ENCODE measurements at places on chromosomes 6 and 20. TPM values are rescaled to one million over a fixed set of nuclear protein-coding genes. Genes with fewer than 3 reads are reported as not detected.
A peak's percentile ranks its signal among the peaks of the same experiment; 100 is the strongest.

- no peaks in the 10 kb centered on the region for H3K4me1 ChIP-seq
- no peak for DNase-seq
- H3K27ac ChIP-seq: no peak overlapping the region
- H3K27me3 ChIP-seq: no peaks in the 10 kb centered on the region
These were observed 131.2 kb downstream of the PFDN4 start for GRCh38 chr20:54339093-54339492.

DNA sequence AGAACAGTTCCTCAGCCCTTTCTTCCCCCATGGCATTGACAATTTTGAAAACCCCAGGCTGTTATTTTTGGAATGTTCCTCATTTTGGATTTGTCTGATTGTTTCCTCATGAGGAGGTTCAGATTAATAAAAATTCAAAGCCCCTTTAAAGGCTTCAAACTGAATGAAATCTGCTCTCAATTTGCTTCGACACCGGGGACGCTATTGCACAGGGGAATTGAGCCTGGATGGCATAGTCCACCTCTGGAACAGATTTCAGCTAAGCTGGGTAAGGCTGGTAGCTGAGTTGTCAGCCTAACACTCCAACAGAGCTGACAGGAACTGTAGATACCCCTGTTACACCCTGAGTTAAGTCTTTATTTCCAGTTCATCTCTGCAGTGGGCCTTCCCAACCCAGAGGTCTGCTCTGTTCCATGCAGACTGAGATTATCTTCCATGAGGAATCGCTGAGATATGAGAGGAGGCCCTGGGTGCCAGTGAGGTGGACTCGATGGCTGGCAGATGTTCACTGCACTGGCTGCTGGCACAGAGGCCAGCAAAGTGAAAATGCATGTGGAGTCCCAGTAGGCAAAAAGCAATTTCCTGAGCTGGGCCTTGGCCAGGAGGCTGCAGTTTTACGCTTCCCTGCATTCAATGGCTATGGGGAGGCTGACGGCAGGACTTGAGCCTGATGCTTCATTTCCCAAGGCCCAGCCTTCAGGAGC lies 73.3 kb upstream of the PAX1 start:
- H3K27me3 ChIP-seq: peaks cover 17% of the 10 kb centered on the region
- no peak overlapping the region for H3K4me3 ChIP-seq
- H3K36me3 ChIP-seq: no peaks in the 10 kb centered on the region
- no peaks in the 10 kb centered on the region for H3K4me1 ChIP-seq
- no peak for DNase-seq

DNA sequence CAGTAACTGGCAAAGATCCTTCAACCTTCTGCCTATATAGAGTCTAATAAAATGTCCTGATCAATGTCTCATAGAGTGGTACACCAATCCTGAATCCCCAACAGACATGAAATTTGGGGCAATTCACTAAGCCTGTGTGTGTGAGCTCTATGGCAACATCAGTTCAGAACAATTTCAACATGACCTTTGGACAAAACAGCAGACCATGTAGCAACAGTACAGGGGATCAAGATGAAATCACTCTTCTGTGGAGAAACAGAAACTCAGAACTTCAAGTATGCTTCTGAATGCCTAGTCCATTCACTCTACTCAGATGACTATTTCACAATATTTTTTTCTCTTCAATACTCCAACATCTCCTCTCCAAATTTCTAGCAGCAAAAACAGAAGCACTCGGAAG lies 49.1 kb upstream of the OPRM1 start:
- no peak overlapping the region for H3K4me3 ChIP-seq
- H3K27me3 ChIP-seq: no peaks in the 10 kb centered on the region
- no peak overlapping the region for H3K27ac ChIP-seq
- no peaks in the 10 kb centered on the region for H3K4me1 ChIP-seq
- no peak for DNase-seq

GRCh38 chr20:3084986-3085360 lies 449 bp upstream of the AVP start:
- no peaks in the 10 kb centered on the region for H3K4me1 ChIP-seq
- no peak for DNase-seq
- H3K4me3 ChIP-seq: no peak overlapping the region
- H3K27ac ChIP-seq: no peak overlapping the region
- peaks cover 55% of the 10 kb centered on the region for H3K27me3 ChIP-seq

DNA sequence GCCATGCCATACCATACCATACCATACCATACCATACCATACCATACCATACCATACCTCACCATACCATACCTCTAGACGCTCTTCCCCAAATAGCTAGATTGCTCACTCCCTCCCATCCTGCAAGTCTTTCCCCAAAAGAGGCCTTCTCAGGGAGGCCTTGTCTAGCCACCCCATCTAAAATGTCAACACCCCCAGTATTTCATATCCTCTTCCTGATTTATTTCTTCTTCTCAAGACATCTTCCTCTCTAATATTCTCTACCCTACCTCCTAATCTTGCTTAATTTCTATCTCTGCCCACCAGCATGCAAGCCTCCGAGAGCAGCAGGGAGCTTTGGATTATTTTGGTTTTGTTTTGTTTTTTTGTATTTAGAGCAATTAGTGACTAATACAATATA lies 225.2 kb upstream of the RREB1 start:
- no peak overlapping the region for H3K4me3 ChIP-seq
- H3K4me1 ChIP-seq: no peaks in the 10 kb centered on the region
- H3K27ac ChIP-seq: no peak overlapping the region
- H3K36me3 ChIP-seq: no peaks in the 10 kb centered on the region

DNA sequence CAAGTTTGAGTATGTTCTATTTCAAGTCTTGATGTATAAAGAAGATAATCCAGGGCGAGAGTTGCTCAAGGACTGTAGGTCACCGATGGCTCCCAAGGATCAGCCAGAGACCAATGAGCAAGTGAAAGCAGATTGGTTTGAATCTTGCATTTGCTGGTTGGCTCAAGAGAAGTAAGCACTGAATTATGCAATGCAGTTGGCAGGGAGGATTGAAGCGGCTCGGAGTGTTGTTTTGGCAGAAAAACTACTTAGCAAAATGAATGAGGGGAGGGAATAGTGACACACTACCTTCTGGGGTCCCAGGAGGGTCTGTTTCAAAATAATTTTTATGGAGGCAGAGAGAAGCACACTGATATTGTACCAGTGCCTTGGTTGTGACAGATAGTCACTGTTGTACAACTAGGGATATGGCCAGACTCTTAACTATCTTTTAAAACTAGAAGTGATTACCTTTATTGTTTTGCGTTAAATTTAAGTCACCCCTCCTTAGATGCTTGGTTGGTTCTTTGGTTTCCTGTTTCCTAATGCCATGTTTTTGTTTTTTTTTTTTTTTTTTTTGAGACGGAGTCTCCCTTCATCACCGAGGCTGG lies 15.7 kb downstream of the SASH1 start:
- H3K4me3 ChIP-seq: no peak overlapping the region
- H3K27ac ChIP-seq: no peak overlapping the region
- H3K27me3 ChIP-seq: no peaks in the 10 kb centered on the region

GRCh38 chr20:48364055-48364454 lies 463.7 kb downstream of the PREX1 start:
- no peak for DNase-seq
- no peak overlapping the region for H3K4me3 ChIP-seq
- H3K4me1 ChIP-seq: peaks cover 19% of the 10 kb centered on the region
- no peaks in the 10 kb centered on the region for H3K36me3 ChIP-seq
- H3K27ac ChIP-seq: no peak overlapping the region

GRCh38 chr6:43383021-43383667 lies 13.7 kb upstream of the ZNF318 start:
- no peak overlapping the region for H3K4me3 ChIP-seq
- no peaks in the 10 kb centered on the region for H3K36me3 ChIP-seq

GRCh38 chr6:30258204-30258603 lies 45.0 kb upstream of the TRIM26 start:
- no peak overlapping the region for H3K4me3 ChIP-seq
- peaks cover 17% of the 10 kb centered on the region for H3K27me3 ChIP-seq
- H3K27ac ChIP-seq: no peak overlapping the region
- DNase-seq: no peak

DNA sequence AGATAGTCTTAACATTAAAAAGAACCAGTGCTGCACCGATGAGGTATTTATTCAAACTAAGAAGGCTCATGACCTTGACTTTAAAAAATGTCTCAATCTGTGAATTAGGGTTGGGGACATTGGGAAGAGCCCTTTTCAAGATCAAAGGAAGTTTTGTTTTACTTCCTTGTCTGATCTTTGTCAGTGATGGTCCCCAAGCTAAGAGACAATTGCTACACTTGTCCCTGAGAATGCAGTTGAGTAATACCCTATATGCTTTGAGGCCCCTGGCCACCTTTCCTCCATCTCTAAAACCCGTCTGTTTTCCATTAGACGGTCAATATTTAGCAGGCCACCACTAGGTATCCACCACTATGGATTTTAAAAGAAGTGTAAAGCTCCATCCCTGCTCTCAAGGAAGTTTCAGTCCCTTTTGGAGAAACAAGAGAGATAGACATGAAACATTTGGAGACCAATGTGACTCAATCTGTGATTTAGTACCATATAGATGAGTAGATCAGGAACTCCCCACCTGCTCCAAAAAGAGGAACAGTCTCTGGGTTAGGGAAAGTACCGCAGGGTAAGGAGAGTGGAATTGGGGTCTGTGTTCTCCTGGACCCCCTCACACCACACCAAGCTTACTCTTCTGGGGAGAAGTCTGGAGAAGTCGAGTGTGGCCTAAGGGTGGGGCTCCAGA lies 99.1 kb upstream of the ISM1 start:
- no peak overlapping the region for H3K27ac ChIP-seq
- H3K27me3 ChIP-seq: no peaks in the 10 kb centered on the region
- no peaks in the 10 kb centered on the region for H3K36me3 ChIP-seq
- H3K4me3 ChIP-seq: no peak overlapping the region

GRCh38 chr20:21147593-21147992 lies 21.7 kb downstream of the KIZ start:
- no peak for DNase-seq
- H3K27me3 ChIP-seq: no peaks in the 10 kb centered on the region
- no peak overlapping the region for H3K4me3 ChIP-seq
- no peaks in the 10 kb centered on the region for H3K36me3 ChIP-seq
- peaks cover 5% of the 10 kb centered on the region for H3K4me1 ChIP-seq

DNA sequence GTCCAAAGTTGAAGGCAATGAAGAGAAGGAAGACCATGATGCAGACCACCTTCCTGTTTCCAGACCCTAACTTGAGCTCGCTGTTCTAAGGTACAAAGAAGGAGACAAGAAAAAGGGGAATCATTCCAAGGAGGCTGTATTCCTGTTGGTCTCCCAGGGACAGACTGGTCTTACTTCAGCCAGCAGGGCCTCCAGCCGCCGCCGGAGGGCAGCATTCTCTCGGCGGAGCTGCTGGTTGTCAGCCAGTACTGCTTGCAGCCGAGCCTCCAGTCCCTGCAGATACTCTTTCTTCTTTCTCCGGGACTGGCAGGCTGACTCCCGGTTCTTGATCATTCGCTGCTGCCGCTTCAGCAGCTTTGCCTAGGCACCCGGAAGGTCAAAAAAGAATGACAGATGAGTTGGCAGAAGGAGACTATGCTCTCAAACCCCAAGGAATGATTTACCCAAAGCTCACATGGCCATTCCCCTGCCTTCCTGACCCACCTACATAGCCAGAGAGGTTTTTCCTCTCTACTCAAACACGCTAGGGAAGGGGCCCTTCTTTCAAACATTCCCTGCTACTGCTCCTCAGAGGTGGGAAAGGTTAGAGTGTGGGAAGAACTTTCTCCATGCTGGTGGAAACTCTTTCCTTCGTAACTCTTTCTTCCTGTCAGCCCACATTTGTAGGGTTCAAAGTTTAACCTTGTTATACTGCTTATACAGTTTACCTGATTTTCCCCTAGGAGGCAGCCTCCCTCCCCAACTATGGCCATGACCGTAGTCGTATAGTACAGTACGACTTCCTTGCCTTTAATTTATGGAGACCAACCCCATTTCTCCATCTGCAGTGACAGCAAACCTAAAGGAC lies 9.0 kb downstream of the ATF6B start:
- DNase-seq: peak; percentile 87
- H3K27ac ChIP-seq: no peak overlapping the region
- H3K36me3 ChIP-seq: no peaks in the 10 kb centered on the region
- H3K27me3 ChIP-seq: no peaks in the 10 kb centered on the region
- H3K4me1 ChIP-seq: no peaks in the 10 kb centered on the region
- no peak overlapping the region for H3K4me3 ChIP-seq

The ARMC12 gene
- 1.0 TPM for total RNA-seq

The FAM83B gene
- total RNA-seq: 5.3 TPM

The PLTP gene
- total RNA-seq: 54.4 TPM
